ENCODE measurements at places on chromosomes 4 and X. TPM values are rescaled to one million over a fixed set of nuclear protein-coding genes. Genes with fewer than 3 reads are reported as not detected.

GPR119 gene
- total RNA-seq = not detected

ATP10D gene
- 10.8 TPM for total RNA-seq

CRMP1 gene
- total RNA-seq = 1.8 TPM

PPARGC1A gene
- total RNA-seq = 1.4 TPM

CLNK gene
- not detected for total RNA-seq

SSX3 gene
- not detected for total RNA-seq

KCND1 gene
- 0.51 TPM for total RNA-seq

FAM200B gene
- 37.5 TPM for total RNA-seq

DGKK gene
- total RNA-seq = under 0.01 TPM

TNIP3 gene
- total RNA-seq = 0.07 TPM

TKTL2 gene
- total RNA-seq = not detected

SPIN2A gene
- total RNA-seq = 0.14 TPM

USP51 gene
- 0.80 TPM for total RNA-seq

MAGED4 gene
- total RNA-seq = 13.2 TPM

FHIP1A gene
- total RNA-seq = 8.5 TPM

IL3RA gene
- total RNA-seq = not detected

HDAC6 gene
- total RNA-seq = 30.8 TPM

WAS gene
- 0.29 TPM for total RNA-seq
